ENCODE measurements at places on chromosomes 7 and 10.
A peak's percentile ranks its signal among the peaks of the same experiment; 100 is the strongest.

GRCh38 chr10:4934391-4934987, 28.7 kb upstream of the AKR1C1 start:
- no peak for DNase-seq

- no peak for DNase-seq
These were observed 63.2 kb downstream of the ATE1 start for GRCh38 chr10:121864653-121865052.

GRCh38 chr7:129950191-129950932, 2.4 kb downstream of the UBE2H start:
- no peak for DNase-seq

DNA sequence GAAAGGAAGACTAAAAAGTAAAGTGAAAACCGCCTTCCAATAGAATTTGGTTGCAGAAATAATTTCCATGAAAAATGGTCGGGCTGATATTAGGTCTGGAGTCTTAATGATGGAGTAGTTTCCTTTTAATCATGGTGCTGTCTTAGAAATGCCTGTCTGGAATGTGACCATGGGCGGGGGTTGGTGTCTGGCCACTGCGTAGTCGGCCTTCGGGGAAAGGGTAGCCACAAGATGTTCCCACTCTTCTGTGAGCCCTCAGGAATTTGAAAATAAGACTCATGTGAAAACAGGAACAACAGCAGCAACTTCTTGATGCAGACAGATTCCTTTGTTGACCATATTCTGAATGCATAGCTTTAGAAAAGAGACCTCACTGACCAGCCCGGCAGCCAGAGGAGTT, 176.8 kb downstream of the KIAA1217 start:
- DNase-seq = peak; percentile 72

GRCh38 chr10:119031496-119032059, 2.1 kb downstream of the NANOS1 start:
- DNase-seq = no peak

DNA sequence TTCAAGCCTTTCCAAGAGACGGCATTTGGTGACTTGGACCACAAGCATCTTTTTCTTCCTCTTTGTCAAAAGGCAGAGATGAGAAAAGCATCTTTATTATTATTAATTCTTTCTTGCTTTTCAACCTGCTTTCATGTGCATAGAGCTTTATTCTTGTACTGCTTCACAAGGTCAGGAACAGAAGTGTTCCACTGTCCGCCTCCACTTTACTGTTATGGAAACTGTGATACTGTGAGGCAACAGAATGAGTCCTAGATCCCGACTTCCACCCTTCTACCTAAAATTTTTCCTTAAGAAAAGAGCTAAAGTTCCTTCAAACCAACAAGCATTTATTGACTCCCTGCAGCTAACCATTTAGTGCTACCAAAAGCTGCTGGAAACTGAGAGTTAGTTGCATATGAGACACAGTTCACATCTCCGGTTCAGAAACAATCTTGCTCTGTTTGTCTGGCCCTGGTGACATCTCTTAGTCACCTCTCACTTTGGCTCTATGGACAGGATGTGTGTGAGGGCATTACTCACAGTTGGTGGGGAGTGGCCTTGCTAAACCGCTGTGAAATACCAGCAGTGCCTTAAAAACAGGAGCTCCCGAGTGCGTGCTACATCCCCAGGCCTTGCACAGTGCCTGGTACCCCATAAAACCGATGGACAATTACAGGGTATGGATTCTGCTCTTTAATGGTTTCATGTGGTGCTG, 77.1 kb upstream of the TRIL start:
- no peak for DNase-seq

DNA sequence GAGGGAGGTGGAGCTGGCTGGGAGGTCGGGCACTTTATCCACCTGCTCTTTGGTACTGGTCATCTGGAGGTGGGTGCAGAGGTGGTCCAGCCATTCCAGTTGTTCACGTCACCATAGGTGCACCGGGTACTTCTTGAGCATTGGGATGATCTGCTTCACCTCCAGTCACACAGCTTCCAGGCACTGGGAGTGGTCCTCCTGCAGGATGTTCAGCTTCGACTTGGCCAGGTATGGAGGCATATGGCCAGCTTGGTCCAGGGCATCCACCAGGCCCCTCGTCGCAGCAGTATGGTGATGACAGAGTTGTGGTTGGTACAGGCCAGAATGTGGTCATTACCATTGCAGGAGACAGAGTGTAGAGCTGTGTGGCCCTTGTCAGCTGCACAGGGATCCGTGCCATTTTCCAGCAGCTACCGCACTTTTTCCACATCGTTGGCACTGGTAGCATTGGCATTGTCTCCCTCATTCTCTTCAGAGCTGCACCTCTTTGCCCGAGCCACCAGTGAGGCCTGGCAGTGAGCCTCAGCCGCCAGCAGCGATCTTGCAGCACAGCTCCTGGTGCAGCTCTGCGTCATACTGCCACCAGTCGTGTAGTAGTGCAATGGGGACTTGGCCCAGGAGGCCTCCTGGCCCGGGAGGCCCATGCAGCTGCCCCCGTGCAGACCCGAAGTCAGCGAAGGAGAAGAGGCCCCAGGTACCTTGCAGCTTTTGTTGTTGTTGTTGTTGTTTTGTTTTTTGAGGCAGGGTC, 150.9 kb downstream of the ZNF22 start:
- DNase-seq = no peak

DNA sequence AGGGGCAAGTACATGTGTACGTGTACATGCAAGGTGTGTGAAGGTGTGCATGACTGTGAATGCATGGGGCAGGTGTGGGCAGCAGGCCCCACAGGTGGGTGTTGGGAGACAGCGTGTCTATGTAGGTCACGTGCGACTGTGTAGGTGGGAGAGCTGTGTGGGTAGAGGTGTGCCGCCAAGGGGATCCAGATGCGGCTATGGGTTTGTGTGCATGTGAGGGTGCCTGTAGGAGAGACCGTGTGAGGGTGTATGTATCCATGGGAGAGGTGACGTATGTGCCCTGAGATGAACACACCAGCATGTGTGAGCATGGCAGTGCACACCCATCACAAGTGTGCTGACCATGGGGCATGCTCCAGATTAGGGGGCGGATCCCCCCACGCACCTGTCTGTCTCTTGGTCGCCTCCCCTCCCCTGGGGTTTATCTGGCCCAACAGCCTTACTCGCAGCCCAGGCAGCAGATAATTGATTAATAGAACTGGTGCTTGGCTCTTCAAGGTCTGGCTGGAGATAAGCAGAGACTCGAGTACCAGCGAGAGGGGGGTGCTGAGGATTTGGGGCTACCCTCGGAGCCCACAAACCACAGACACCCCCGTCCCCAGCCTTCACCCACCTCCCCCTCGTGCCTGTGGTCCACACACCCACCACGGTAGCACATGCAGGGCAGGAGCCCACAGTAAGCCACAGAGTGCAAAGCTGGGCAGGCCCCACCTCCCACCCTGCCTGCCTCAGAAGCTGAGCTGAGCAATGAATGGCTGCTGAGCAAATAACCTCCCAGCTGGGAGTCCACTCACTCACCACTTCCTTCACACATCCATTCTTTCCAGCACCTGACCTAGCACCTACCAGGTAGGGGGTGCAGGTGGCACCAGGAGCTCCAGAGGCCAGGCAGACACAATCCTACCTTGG, 41.4 kb upstream of the ZMIZ1 start:
- DNase-seq = no peak

GRCh38 chr7:105811189-105811847, 65.1 kb downstream of the ATXN7L1 start:
- no peak for DNase-seq

- no peak for DNase-seq
These were observed 93.7 kb downstream of the CFAP58 start for GRCh38 chr10:104447331-104447730.

GRCh38 chr7:132815696-132816311, 239.5 kb upstream of the PLXNA4 start:
- DNase-seq = no peak

GRCh38 chr7:12025246-12025645, 185.8 kb upstream of the TMEM106B start:
- no peak for DNase-seq

DNA sequence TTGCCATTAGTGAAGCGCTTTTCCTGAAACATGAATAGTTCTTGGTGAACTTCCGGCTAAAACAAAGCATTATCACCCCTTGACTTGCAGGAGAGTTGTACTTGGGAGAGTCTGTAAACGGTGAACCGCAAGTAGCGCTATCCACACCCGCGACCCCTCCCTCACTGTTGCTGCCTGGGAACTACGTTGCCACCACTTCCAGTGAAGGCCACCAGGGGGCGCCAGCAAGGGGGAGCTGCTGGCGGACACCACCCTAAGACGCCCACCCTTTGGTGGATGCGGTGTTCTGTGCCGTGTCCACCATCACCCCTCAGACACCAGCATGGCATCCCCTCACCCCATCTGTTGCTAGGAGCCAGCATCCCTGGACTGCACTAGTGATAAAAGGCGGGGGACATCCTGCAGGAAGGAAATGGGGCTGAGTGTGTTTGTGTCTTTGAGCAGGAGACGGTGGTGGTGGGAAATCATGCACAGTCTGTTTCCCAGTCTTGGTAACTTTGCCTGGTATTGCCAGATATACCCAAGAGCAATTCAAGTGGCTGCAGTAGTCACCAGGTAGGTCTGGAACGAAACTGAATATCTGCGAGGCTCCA, 298.2 kb downstream of the FRMD4A start:
- no peak for DNase-seq

DNA sequence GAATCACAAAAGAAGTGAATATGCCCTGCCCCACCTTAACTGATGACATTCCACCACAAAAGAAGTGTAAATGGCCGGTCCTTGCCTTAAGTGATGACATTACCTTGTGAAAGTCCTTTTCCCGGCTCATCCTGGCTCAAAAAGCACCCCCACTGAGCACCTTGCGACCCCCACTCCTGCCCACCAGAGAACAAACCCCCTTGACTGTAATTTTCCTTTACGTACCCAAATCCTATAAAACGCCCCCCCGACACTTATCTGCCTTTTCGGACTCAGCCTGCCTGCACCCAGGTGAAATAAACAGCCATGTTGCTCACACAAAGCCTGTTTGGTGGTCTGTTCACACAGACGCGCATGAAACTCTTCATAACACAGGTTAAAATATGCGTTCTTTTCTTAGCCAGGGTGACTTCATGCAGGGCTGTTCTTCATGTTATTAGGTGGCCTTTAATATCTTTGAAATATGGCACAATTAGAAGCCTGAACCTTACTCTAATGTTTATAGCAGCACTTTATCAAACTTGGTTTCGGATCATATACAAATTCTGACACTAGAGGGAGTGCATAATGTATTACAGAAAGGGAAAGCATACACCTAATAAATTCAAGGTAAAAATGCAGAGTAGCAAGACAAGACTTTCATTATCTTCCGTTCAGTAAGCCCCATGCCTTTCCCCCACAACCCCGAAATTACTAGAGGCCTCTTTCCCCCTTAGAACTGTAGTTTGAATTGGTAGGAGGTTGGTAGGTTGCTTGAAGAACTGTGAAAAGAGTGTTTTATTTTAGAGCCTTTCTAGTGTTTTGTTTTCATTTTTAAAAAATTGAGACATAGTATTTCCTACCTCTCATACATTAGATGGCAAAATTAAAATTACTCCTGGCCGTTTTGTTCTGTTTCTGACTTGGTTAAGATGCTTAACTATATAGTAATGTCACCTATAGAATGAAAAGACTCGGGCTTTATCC, 117.9 kb downstream of the NPY start:
- no peak for DNase-seq

DNA sequence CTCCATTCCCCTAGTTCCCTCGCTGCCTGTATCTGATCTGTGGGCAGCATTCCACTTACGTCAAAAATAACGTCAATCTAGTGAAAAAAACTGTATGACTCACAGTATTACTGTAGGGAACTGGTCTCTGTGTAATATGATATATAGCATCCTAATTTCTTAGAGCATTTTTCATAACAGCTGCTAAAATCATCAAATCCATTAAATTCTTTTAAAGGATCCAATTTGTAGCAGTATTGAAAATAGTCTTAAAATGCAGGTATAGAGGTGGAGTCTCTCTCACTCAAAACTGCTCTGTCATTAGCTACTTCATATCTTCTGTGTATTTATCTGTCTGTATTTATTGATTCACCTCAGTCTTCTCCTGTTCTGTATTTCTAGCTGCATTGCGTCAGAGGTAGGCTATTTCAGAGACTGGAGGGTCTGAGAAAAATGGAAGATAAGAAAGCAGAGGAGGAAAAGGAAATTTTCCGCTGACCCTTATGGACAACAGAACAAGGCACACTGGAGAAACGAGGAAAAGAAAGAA, 59.9 kb downstream of the PON1 start:
- DNase-seq = no peak

- no peak for DNase-seq
These were observed 128.9 kb upstream of the NANOS1 start for GRCh38 chr10:118900617-118901016.

DNA sequence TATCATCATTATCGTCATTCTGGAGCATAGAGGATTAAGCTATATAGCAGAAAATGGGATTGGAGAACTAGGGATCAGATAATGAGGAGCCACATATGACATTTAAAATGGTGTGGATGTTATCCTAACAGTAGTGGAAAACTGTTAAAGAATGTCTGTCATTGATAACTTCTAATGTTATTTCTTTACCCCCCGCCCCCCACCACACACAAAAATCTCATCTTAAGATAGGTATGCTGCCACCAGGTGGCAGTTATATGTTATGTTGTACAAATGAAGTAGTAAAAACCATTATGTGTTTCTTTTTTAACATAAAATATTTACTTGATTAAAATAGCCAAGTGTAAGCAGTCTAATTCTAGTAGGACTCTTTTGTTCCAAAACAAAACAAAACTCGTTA, 13.0 kb downstream of the AKAP9 start:
- DNase-seq = no peak

DNA sequence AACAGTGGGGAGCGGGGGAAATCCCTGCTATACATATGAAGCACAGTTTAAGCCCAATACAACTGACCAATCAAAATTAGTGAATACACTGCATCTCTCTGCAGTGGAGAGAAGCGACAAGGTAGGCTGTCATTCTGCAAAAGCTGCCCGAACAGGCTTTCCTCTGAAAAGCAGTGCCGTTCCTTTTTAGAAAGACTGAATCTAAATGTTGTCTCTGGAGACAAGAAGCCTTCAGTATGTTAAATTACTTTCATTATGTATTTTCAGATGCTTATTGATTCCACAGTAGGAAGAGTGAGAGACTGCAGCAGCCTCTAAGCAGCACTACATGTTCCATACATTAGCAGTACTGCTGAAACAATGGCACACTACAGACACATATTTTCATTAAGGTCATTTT, at the start of gene GPR22:
GPR22 (plus strand) TSS at position 129 of the 400 bp plus-strand sequence. CDS start 4,004 bp downstream, outside the sequence.
- no peak for DNase-seq
